RPMI7951 (cell line): ENCODE measurements at places on chromosomes 16 and 17. TPM values are rescaled to one million over a fixed set of nuclear protein-coding genes. Genes with fewer than 3 reads are reported as not detected.

FBXO39 gene
- total RNA-seq = not detected in 2 replicates

RNF112 gene
- total RNA-seq = 0.24 and 0.29 TPM in 2 replicates

SHCBP1 gene
- total RNA-seq = 56.6 and 61.0 TPM in 2 replicates

- no peak for DNase-seq
Observed at GRCh38 chr16:48950184-48950583, 331.5 kb downstream of the CBLN1 start.

RNF43 gene
- total RNA-seq = 0.12 TPM in 1 of 2 replicates, not detected in the other
